ENCODE measurements at places on chromosomes 4 and X. TPM values are rescaled to one million over a fixed set of nuclear protein-coding genes. Genes with fewer than 3 reads are reported as not detected.

DNA sequence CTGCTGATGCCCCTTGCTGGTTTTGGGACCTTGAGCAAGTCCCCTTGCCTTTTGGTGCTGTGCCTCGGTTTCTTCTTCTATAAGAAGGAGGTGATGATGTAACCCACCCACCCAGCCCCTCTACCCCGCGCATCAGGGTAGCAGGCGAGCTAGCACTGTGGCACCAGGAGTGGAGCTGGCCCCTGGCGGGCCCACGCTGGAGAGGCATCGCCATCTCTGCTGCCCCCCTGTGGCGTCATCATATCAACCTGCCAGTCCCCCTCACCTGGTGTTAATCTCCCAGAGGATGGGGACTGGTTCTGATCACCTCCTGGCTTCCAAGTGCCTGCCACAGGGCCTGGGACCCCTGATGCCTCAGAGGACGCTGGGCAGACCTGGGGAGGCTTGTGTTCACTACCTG lies 6.3 kb upstream of the SORCS2 start:
- DNase-seq: peak; percentile 74

DNA sequence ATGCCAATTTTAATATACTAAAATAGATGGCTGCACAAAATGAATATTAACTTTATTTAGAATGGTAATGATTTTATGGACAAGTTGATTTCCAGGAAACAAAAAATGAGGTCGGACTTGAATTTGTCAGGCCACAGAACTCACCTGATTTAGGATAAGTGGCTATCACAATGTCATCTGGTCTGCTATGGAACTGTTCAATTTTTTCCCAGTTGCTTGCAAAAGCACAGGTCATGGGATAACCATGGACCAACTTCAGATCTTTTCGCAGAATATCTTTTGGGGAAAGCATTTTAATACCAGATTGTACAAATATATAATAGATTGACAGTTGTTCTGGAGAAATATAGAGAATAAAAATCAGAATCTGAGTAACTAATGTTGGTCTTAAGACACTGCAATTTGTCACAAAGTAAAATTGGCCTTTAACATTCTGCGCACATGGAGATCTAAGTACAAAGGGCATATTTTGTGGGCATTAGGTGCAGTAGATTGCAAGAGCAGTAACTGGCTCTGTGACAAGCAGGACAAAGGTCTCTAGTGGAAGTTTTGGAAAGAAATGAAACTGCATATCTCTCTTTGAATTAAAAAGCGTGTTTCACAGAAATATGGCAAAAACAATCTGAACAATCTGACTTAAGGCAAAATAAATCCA lies 5.4 kb downstream of the SULT1B1 start:
- DNase-seq: no peak

DNA sequence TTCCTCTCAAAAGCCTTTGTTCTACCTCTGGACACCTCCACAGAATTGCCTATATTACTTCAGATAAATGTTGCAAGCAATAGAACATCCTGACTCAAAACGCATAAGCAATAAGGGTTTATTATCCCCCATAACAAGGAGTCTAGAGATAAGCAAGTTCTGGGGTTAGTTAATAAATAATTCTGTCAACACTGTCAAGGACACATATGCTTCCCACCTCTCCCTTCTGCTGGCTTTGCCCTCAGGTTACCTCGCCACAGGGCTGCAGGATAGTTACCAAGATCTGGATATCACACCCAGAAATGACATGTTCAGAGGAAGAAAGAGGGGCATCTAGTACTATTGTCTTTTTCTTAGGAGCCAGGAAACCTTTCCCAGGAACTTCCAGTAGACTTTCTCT lies 14.0 kb upstream of the DUSP21 start:
- DNase-seq: no peak

The MTCP1 gene
- 41.4 TPM for total RNA-seq

- no peak for DNase-seq
These were observed 37.9 kb upstream of the SEC24B start for GRCh38 chr4:109395694-109396093.

The NAP1L3 gene
- total RNA-seq: 15.0 TPM

The KIT gene
- 2.3 TPM for total RNA-seq

GRCh38 chr4:56130606-56131155 lies 181.9 kb downstream of the CEP135 start:
- no peak for DNase-seq

- DNase-seq: no peak
These were observed 782 bp downstream of the ARHGAP24 start for GRCh38 chr4:85475631-85476233.

The IQCM gene
- not detected for total RNA-seq

DNA sequence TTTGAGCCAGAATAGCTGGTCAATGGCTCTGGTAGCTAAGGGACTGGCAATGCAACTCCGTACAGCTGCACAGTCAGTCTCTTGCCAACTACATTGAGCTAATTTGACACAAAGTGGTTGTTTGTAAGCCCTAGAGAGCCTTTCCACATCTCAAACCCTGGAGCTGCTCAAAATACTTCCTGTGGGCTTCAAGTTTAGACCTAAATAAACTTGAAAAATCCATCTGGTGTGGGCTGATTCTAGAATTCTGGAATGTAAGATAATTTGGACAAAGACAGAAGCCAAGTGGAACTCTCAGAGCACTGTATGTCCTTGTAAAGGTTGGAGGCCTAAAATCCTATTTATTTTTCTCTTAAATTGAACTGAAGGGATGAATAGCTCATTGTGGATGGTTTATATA lies 380.8 kb downstream of the SPRY1 start:
- no peak for DNase-seq

DNA sequence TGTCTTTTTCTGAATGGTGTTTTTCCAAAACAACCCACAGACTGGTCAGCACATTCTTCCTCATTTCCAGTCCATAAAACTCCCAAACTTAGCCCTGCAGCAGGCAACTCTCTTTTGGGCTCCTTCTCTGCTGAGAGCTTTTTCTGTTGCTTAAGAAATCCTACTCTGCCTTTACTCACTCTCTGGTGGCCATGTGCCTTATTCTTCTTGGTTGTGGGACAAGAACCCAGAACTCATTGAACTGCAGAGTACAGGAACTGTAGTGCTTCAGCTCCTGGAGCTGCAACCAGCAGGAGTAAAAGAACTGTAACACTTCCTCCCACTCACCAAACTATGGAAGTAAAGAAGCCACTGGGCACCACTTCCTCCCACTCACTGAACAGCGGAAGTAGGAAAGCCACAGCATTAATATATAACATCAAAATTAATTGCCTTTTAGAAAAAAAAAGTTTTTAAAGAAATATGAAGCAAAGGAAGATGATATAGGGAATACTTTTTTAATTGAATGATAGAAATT lies 864.1 kb upstream of the PCDH10 start:
- DNase-seq: no peak

Data from cardiac septum (tissue), 1 donor.